ENCODE measurements at places on chromosomes 12 and 14.

DNA sequence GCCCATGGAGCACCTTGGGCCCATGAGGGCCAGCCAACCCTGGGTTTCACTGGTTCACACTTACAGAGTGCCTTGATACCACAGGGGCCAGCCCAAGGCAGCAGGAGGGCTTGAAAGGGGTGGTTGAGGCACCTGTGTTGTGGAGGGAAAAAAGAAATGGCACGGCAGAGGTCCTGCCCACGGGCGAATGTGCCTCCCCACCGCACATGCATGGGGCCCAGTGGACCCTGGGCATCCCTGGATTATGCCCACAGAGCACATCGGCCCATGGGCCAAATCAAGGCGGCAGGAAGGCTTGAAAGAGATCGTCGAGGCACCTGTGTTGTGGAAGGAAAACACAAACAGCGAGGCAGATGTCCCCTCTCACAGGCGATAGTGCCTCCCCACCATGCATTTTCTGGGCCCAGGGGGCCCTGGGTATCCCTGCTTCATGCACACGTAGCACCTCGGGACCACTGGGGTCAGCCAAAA lies 378.1 kb downstream of the ALG10 start:
- H3K27me3 ChIP-seq, result no peaks in the 10 kb centered on the region
- no peak overlapping the region for H3K27ac ChIP-seq
- no peaks in the 10 kb centered on the region for H3K36me3 ChIP-seq
- peak; percentile 7 for DNase-seq
- no peak overlapping the region for H3K4me3 ChIP-seq

- no peaks in the 10 kb centered on the region for H3K4me1 ChIP-seq
- no peak overlapping the region for H3K4me3 ChIP-seq
- no peak for DNase-seq
- H3K36me3 ChIP-seq, result no peaks in the 10 kb centered on the region
Observed at GRCh38 chr12:105337391-105337790, 6.9 kb downstream of the C12orf75 start.

GRCh38 chr12:75288860-75289259 lies 41.3 kb downstream of the CAPS2 start:
- H3K4me3 ChIP-seq, result no peak overlapping the region
- H3K27ac ChIP-seq, result no peak overlapping the region
- no peaks in the 10 kb centered on the region for H3K36me3 ChIP-seq
- no peaks in the 10 kb centered on the region for H3K27me3 ChIP-seq
- no peak for DNase-seq
- no peaks in the 10 kb centered on the region for H3K4me1 ChIP-seq

DNA sequence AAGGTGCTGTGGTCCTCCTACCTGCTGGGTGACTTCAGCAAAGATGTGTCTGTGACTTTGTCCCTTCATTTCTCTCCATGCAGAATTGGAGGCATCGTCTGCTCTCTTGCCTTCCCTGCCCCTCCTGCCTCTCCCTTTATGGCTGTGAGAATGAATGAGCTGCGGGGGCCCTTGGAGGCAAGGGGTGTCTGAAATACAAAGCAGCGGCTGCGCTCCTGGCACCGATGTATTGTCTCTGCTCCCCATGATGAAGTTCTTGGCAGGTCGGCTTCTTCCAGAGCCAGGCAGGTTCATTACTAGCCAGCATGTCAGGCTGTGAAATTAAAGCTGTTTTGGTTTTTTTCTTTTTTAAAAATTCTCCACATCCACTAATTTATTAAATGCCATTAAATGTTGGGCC lies 194.5 kb downstream of the TSPAN9 start:
- no peaks in the 10 kb centered on the region for H3K4me1 ChIP-seq
- no peak for DNase-seq
- H3K36me3 ChIP-seq, result no peaks in the 10 kb centered on the region
- no peaks in the 10 kb centered on the region for H3K27me3 ChIP-seq

- H3K36me3 ChIP-seq, result no peaks in the 10 kb centered on the region
- H3K4me3 ChIP-seq, result no peak overlapping the region
- DNase-seq, result no peak
- no peak overlapping the region for H3K27ac ChIP-seq
- H3K27me3 ChIP-seq, result no peaks in the 10 kb centered on the region
Observed at GRCh38 chr14:99515301-99516155, 34.3 kb downstream of the CCNK start.

DNA sequence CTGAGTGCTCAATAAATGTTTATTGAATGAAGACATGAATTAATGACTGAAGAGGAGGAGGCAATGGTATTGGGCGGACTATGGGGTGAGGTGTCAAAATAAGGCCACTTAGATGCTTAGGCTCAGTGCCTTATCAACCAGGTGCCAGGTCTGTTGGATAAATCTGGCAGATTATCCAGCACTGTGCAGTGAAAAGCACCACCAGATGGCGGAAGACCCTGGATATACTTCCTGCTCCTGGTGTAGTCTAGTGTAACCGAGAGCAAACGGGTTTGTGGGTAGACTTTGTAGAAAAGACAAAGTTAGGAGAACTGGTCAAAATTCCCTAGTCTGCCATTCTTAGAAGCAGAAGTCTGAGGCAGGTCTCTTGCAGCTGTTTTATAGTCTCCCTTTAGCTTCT lies 306.3 kb downstream of the ATP23 start:
- H3K27me3 ChIP-seq, result no peaks in the 10 kb centered on the region
- H3K4me1 ChIP-seq, result no peaks in the 10 kb centered on the region
- DNase-seq, result no peak

- no peaks in the 10 kb centered on the region for H3K27me3 ChIP-seq
- H3K36me3 ChIP-seq, result no peaks in the 10 kb centered on the region
- H3K27ac ChIP-seq, result no peak overlapping the region
- H3K4me1 ChIP-seq, result no peaks in the 10 kb centered on the region
- DNase-seq, result no peak
Observed at GRCh38 chr12:47913081-47913480, 8.3 kb upstream of the VDR start.

- H3K4me1 ChIP-seq, result no peaks in the 10 kb centered on the region
- no peak overlapping the region for H3K4me3 ChIP-seq
- no peak overlapping the region for H3K27ac ChIP-seq
- DNase-seq, result no peak
- no peaks in the 10 kb centered on the region for H3K36me3 ChIP-seq
- H3K27me3 ChIP-seq, result no peaks in the 10 kb centered on the region
Observed at GRCh38 chr12:100926669-100927248, 132.2 kb downstream of the ANO4 start.

DNA sequence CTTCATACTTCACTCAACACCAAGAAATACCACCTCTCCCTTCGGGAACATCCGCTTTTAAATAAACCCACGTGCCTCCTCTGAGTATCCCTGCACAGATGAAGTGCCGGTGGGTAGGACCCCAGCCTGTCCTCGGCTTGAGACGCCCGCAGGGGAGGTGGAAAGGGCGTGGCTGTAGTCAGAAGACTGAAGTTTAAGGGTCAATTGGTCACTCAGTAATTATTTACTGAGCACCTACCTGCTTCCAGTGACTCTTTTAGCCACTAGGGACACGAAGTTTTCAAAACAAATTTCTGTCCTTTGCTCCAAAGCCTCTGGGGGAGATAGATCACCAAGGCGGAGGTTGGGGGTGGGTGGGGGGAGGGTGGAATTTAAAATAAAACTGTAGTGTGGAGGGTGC lies 309.4 kb downstream of the VRK1 start:
- H3K4me1 ChIP-seq, result no peaks in the 10 kb centered on the region
- no peak overlapping the region for H3K4me3 ChIP-seq

DNA sequence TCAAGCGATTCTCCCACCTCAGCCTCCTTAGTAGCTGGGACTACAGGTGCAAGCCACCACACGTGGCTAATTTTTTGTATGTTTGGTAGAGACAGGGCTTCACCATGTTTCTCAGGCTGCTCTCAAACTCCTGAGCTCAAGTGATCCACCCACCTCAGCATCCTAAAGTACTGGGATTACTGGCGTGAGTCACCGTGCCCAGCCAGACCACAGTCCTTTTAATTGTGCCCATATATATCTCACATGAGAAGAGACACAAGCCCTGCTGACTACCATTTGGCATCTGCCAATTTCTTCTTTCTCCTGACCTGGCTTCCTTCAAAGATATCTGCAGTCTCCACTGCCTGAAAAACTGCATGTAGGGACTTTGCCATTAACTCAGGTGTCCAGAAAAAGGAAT lies 142.5 kb downstream of the DPY19L2 start:
- H3K27ac ChIP-seq, result no peak overlapping the region
- H3K4me3 ChIP-seq, result no peak overlapping the region
- DNase-seq, result no peak
- no peaks in the 10 kb centered on the region for H3K4me1 ChIP-seq
- H3K36me3 ChIP-seq, result no peaks in the 10 kb centered on the region
- no peaks in the 10 kb centered on the region for H3K27me3 ChIP-seq

- no peak overlapping the region for H3K4me3 ChIP-seq
- H3K27ac ChIP-seq, result no peak overlapping the region
- peaks cover 10% of the 10 kb centered on the region for H3K4me1 ChIP-seq
- H3K27me3 ChIP-seq, result no peaks in the 10 kb centered on the region
Observed at GRCh38 chr12:116196752-116197718, 80.5 kb downstream of the MED13L start.

DNA sequence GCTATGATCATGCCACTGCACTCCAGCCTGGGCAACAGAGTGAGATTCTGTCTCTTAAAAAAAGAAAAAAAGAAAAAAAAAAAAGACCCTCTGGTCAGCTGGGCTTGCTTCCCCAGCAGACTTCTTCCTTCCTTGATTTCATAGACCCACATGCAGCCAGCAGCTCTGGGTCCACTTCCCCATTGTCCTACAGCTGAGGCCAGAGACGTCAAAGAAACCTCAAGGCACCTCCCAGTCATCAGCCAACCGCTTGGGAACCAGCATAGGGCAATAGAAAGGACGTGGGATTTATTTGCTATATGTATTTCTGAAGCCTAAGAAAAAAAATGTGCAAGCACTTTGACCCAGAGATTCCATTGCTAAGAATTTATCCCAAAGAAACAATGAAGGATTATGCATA lies 35.4 kb upstream of the SPPL3 start:
- DNase-seq, result no peak
- no peaks in the 10 kb centered on the region for H3K36me3 ChIP-seq
- no peaks in the 10 kb centered on the region for H3K27me3 ChIP-seq
- H3K4me3 ChIP-seq, result no peak overlapping the region
- H3K4me1 ChIP-seq, result no peaks in the 10 kb centered on the region
- no peak overlapping the region for H3K27ac ChIP-seq

GRCh38 chr14:84390010-84390409 lies 1139.9 kb upstream of the FLRT2 start:
- H3K4me3 ChIP-seq, result no peak overlapping the region
- peaks cover 1% of the 10 kb centered on the region for H3K4me1 ChIP-seq
- no peaks in the 10 kb centered on the region for H3K36me3 ChIP-seq

DNA sequence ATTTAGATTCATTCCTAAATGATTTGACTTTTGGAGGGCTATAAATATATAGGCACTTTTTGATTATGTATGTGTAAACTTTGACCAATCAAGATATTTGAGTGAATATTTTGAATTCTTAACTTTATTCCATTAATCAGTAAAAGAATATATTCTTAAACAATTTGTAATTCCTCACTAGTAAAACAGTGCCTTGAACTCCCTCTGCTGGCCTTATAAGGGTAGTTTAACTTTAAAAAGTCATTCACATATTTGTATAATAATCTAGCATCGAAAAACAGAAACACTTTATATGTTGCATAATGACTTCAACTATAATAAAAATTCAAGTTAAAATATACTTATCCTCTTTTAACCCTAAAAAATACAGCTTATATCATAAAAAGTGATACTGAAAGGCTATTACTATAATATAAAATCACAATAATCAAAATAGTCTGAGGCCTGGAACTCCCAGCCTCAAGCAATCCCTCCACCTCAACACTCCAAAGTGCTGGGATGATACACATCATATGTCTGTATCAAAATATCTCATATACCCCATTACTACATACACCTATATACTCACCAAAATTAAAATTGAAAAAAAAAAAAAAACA lies 31.2 kb downstream of the CCDC59 start:
- H3K27ac ChIP-seq, result no peak overlapping the region
- no peaks in the 10 kb centered on the region for H3K27me3 ChIP-seq
- DNase-seq, result no peak
- H3K4me1 ChIP-seq, result no peaks in the 10 kb centered on the region

GRCh38 chr12:87883806-87884205 lies 145.4 kb downstream of the C12orf50 start:
- no peak for DNase-seq
- no peaks in the 10 kb centered on the region for H3K4me1 ChIP-seq
- no peak overlapping the region for H3K27ac ChIP-seq
- no peaks in the 10 kb centered on the region for H3K36me3 ChIP-seq
- H3K27me3 ChIP-seq, result no peaks in the 10 kb centered on the region

GRCh38 chr12:107467716-107468115 lies 217.9 kb upstream of the PWP1 start:
- no peak overlapping the region for H3K27ac ChIP-seq
- no peaks in the 10 kb centered on the region for H3K36me3 ChIP-seq
- DNase-seq, result no peak
- no peaks in the 10 kb centered on the region for H3K4me1 ChIP-seq

- no peak for DNase-seq
- no peak overlapping the region for H3K27ac ChIP-seq
- no peaks in the 10 kb centered on the region for H3K27me3 ChIP-seq
- H3K4me3 ChIP-seq, result no peak overlapping the region
- peaks cover 4% of the 10 kb centered on the region for H3K4me1 ChIP-seq
Observed at GRCh38 chr12:107684029-107684795, 1.4 kb upstream of the PWP1 start.

DNA sequence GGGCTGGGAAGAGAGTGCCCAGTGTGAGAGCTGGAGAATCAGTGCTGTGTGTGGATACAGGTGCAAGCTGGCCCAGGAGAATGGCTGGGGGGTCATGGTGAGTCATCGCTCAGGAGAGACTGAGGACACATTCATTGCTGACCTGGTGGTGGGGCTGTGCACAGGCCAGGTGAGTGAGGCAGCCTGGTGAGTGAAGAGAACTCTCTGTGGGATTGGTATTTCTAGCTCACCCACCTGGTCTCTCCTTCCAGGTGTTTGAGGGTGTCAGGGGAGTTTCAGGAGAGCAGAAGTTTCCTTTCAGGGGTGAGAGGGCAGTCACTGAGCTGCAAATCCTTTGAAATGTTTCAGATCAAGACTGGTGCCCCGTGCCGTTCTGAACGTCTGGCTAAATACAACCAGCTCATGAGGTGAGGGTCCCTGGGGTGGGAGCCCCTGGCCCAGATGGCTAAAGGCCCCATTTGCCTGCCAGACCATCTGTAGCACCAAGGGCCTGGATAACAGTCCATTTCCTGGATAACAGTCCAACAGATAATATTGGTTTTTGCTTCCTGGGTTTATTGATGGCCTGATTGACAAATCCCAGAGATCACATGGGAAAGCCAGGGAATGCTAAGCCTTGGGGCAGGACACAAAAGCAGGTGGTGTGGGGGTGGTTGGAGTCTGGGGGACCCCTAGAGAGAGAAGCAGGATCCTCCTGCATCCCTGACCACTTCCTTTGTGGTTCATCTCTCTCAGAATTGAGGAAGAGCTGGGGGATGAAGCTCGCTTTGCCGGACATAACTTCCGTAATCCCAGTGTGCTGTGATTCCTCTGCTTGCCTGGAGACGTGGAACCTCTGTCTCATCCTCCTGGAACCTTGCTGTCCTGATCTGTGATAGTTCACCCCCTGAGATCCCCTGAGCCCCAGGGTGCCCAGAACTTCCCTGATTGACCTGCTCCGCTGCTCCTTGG lies 5.5 kb upstream of the ATN1 start:
- no peak for DNase-seq
- no peaks in the 10 kb centered on the region for H3K27me3 ChIP-seq
- H3K4me1 ChIP-seq, result peaks cover 15% of the 10 kb centered on the region
- H3K27ac ChIP-seq, result no peak overlapping the region
- no peaks in the 10 kb centered on the region for H3K36me3 ChIP-seq
